Stimulated activated CD8-positive, alpha-beta memory T cell treated with anti-CD3 and anti-CD28 coated beads, Interleukin-15, amount 100 ng/mL, for 48 hours (primary cell): ENCODE measurements at places on chromosomes 4 and X.

DNA sequence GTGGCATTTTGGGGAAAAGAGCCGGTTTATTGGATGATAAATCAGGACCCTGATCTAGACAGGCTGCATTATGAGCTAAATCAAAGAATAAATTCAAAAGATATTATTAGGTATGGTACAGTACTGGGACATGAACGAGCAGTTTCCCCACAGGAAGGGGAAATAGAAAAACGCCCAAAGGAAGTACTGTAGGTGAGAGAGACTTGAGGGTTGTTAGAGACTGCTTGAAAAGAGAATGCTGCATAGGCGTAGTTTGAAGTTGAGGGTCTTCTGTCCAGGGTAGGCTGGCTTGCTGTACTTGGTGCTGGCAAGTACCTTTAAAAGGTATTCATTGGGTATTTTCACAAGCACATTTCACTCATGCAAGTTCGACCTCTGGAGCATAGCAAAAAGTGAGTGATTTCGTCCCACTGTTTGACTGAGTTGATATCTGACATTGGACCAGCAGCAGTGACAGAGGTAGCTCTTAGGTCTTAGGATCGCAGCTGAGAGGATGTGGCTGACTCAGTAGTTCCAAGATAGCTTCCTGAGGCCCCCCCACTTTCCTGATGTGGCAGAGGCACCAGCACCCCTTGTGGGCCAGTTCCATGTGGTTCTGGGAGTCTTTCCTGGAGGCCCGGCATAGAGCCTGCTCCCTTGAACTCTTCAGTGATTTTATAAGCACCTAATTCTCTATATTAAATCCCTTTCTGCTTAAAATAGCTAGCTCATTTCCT is 64.3 kb downstream of the TMEM131L start:
- DNase-seq, result no peak

DNA sequence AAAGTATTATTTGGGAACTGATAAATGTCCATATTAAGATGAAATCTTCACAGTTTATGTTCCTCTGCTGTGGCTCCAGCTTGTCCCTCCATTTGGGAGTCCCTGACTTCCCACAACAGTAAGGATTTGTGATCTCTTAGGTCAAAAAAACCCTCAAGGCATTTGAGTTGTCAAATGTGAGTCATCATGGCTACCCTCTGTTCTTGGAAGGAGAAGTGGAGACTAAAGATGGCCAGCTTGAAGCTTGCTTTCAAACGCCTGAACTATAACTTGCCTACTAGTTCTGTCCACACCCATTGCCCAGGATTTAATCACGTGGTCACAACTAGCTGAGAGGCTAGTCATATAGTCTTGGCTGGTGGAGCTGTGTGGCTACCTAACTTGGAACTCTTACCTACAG is 107.8 kb downstream of the CCNG2 start:
- DNase-seq, result no peak

- no peak for DNase-seq
Observed at GRCh38 chr4:34258176-34258575, 1986.1 kb downstream of the ARAP2 start.

DNA sequence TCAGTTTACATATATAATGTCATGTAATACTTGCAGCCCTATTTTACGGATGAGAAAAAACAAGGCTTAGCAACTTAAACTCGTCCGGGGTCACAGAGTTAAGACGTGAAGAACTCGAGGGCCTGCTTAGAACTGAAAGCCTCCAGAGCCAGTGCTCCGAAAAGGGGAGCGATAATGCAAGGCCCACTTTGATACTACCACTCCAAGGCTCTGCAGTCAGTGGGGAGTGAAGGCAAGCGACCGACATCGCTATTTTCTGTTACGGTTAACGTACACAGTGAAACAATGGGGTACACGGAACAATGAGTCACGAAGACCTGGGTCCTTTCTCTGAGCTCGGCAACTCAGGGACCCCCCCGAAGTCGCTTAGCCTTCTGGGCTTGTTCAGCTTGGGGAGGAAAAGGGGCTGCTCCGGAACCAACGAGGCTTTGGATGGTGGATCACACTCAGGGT is 965 bp downstream of the PPA2 start:
- no peak for DNase-seq

- DNase-seq, result no peak
Observed at GRCh38 chrX:15864629-15865028, 10.0 kb upstream of the AP1S2 start.

DNA sequence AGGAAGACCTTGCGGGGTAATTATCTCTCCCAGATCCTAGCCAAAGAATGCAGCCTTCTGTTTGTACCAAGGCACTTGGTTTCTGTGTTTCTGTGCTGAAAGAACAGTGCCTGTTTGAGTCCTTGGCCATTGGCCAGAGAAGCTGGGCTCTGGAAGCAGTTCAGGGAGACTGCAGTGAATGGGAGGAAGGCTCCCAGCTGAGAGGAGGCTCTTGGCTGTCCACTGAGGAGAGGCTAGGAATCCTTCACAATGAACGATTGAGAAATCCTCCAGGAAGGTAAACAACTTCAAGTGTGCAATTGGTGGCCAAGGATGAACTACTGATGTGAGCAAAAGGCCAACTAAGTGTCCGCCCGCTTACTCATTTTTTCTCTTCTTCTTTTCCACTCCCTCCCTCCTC is 61.3 kb downstream of the HS3ST1 start:
- DNase-seq, result no peak

GRCh38 chr4:173057442-173057841 is 111.2 kb upstream of the GALNT7 start:
- no peak for DNase-seq

- DNase-seq, result no peak
Observed at GRCh38 chr4:45621971-45622370, 501.9 kb downstream of the GABRG1 start.

DNA sequence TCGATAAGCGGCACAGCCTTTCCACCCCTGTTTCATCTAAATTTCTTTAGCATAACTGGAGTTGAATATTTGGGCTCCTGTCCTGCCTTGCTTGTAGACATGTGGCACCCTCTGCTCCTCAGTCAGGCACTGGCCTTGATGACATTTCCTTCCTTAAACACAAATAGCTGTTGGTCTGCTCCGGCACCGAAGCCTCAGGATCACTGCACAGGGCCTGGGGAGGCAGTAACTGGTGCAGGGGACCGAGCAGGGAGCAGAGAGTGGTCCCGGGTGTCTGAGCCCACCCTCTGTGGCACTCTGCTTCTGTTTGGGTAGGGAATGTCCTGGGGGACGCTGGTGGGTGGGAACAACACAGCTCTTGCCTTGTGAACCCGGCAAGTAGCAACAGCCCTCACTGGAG is 13.6 kb downstream of the RGS12 start:
- DNase-seq, result no peak

- no peak for DNase-seq
Observed at GRCh38 chr4:22780317-22780716, 87.6 kb downstream of the GBA3 start.

- DNase-seq, result no peak
Observed at GRCh38 chr4:107444-108429, 16.6 kb upstream of the ZNF718 start.

- no peak for DNase-seq
Observed at GRCh38 chr4:71009086-71009485, 15.6 kb downstream of the DCK start.

GRCh38 chrX:99549381-99549780 is 860.7 kb downstream of the PCDH19 start:
- no peak for DNase-seq

GRCh38 chr4:55078987-55079386 is 46.4 kb downstream of the KDR start:
- DNase-seq, result no peak

- DNase-seq, result no peak
Observed at GRCh38 chr4:183284965-183285364, 35.1 kb downstream of the CLDN22 start.

GRCh38 chr4:92184566-92184965 is 119.2 kb upstream of the GRID2 start:
- DNase-seq, result no peak

DNA sequence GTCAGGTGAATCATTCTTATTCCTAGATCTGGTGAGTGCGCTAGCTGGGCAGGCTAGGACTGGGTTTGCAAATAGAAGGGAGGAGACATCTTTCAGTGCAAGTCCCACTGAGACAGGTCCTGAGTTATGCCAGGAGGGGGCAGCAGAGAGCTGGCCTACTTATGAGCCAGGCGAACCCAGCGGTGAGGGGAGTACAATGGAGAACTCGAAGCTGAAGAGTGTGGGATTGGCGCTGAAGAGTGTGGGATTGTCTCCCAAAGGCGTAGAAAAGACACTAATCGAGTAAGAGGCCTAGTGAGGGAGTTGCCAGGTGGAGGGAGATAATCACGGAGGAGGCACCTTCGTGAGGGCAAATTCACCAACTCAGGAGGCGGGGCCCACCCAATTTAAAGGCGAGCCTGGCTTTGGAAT is 91.7 kb upstream of the CXorf66 start:
- peak; percentile 15 for DNase-seq

DNA sequence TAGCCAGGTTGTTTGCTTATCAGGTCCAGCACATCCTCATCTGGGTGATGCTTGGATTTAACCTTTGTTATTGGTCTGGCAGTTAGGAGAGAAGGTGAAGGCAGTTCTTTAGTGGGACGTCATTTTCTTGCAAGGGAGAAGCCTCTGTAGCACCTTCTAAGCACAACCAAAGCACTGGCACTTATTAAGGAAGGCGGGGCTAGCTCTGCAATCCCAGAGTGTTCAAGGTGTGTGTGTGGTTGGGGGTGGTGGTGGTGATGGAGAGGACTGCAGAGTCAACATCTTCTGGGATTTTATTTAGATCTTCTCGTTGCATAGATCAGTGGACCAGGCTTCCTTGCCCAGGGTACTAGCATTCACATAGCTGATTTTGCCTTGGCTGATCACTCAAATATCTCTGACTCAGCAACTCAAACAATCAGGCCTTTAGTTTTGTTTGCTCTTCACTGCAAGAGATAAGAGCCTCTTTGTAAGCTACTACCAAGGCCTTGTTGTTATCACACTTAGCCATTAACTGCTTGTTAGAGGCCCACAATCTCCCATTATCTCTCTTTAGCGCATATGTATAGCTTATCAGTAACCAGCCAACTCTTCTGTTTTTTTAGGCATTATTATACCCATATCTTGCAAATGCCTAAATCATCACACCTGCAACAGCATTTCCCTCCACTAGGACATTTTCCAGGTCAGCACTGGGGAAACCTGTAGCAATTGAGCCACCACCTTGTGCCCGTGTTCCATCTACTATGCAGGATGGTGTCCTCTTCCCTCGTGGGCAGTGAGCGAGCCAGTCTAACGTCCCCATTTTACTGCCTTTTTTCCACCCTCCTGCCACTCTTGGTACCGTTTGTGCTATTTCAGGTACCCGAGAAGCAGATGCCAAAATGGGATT is 36.5 kb upstream of the LINC00632 start:
- DNase-seq, result no peak

DNA sequence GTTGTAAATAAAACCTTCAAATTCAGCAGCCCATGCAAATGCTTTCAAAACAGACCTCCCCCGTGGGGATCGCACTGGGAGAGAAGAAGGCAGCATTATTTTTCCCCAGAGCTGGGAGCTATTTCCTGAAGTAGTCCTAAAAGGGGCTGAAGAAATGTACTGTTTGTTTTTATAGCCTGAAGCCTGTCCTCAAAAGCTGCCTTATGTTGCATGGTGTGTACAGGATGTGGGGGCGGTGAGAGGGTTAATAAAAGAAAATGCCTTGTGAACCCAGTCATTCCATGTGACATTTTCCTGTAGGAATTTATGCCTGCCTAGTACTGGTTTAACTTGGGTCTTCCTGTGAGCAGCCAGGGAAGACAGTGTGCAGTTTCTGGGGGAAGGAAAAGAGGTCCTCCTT is 144.1 kb downstream of the SOWAHB start:
- no peak for DNase-seq

DNA sequence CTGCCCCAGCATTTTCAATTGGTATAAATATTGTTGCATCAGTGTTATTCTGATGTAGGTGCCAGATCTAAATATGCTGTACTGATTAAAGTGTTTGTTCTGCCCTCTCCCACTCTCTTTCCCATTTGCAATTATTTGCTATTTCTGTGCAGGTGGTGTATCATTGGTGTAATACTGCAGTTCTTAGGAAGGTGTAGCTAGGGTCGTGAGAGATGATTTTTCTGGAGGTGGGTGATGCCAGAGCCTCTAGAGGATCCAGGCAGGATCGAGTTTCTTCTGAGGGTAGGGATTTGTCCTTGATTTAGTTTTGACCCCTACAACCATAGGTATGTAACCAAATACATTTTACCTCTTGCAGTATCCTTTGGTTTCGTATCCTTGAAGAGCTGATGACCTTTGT is 1.9 kb downstream of the SMAD1 start:
- no peak for DNase-seq

DNA sequence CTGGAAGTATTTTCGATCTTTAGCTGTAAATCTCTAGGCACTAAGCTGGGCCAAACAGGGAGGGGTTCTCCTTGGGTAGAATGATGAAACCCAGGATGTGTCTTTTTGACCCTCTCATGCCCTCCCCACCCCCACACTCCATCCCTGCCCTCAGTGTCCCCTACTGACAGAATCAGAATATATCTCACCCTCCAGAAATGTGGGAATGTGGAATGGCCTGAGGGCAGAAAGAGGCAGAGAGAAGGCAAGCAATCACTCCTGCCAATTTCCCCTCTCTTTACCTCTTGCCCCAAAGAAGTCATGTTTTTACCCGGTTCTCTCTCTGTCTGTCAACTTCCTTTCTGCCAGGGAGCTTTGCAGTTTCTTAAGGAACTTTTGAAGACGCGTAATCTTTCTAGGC is 34.4 kb downstream of the RAP2C start:
- no peak for DNase-seq

- peak; percentile 47 for DNase-seq
Observed at GRCh38 chrX:39772057-39772832, 325.5 kb downstream of the BCOR start.

DNA sequence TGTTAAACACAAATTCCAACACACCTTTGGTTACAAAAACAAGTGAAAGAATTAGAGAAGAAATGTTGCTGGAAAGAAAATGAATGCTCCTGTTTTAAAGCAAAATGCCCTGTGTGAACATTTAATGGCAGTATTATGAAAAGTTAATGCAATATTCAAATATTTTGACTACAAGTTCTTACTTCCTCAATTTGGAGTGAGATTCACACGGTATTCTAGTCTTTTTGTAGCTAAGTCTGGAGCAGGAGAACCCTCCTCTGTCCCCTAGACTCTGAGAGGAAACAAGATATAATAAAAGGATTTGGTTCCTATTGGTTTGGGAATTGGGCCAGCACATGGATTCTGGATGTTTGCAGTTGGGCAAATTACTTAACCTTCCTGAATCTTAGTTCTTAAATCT is 12.7 kb downstream of the MAD2L1 start:
- DNase-seq, result no peak

DNA sequence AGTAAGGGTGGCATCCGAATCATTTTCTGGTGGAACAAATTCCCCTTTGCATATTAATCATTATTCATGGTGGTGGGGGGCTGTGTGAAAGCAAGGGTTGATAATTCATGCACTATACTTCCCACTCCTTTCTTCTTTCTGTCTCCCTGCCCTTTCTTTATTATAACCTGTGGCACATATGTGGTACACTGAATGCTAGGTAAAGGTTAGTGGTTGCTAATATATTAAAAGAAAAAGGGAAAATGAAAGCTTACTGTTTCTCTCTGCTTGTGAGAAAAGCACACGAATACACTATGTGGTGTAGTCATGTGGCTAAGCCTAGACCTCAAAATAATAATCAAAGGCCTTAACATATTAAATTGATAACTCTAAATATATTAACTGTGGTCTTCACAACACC is 178.4 kb upstream of the RPS6KA3 start:
- no peak for DNase-seq
